ENCODE measurements at places on chromosomes 11 and 22. TPM values are rescaled to one million over a fixed set of nuclear protein-coding genes. Genes with fewer than 3 reads are reported as not detected.
A peak's percentile ranks its signal among the peaks of the same experiment; 100 is the strongest.

GRCh38 chr11:64581057-64581523 is 9.9 kb upstream of the SLC22A12 start:
- no peak for DNase-seq

DNA sequence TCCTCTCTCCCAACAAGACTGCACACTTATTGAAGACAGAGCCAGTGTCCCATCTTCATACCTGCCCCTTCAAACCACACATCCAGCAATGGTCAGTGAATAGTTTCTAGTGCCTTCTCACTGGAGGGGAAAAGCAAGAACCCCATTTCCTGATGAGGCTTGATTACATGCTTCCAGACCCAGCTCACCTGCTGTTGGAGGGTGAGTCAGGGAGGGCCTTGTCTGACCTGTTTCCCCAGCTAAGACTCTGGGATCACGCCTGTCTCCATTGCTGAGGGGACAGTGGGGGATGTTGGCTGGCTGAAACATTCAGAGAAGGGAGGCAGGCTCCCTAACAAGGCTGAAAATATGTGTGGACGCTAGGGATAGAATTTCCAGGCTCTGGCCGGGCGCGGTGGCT is 27.5 kb upstream of the ZDHHC13 start:
- DNase-seq = peak; percentile 95

DNA sequence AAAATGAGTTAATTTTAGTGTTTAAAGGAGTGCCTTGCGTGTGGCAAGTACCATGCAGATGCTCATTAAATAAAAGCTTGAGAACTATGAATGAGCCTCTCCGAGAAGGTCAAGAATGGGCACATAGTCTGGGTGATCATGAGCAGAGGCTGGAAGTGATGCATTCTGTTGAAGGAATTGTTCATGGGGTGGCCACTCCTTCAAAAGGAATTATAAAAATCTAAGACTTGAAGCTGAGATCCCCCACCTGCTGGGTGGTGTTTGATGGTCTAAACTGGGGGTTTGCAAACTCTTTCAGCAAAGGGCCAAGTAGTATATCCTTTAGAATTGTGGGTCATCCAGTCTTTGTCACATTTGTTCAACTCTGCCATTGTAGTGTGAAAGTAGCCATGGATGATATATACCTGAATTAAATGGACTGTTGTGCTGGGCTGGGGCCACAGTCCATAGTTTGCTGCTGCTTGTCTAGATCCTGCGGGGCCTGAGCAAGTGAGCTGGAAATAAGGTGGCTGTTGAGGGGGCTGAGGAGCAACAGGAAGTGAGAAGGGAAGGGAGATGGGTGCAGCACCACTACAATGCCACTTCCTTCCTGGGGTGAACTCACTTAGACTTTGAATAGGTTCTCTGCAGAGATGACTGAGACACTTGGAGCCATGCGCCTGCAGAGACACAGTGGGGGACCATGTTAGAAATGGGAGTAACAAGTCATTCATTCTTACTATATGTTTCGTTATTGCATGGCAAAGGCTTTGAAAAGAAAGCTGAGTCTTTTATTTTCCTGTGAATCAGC is 179.0 kb downstream of the SNX19 start:
- DNase-seq = peak; percentile 21

DNA sequence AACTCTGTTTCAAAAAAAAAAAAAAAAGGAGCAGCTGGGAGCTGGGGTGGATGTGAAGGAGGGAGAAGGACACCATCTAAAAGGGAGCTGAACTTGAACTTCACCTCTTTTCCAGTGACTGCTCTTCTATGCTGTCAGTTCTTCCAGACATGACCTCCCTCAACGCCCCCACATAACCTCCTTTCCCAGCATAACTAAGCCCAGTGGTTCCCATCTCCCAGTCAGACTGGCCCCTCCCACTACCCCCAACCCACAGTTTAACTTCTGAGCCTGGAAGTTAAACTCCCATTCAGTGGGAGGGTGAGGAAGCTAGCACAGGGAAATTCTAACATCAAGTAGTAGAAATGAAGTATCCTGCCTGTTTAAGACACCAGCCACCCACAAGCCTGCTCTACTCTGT is 1.8 kb downstream of the ARHGAP1 start:
- DNase-seq = no peak

GRCh38 chr11:102929166-102929565 is 26.4 kb downstream of the MMP13 start:
- DNase-seq = no peak

- no peak for DNase-seq
Measured at GRCh38 chr11:27139742-27140367, 99.2 kb downstream of the BBOX1 start.

GRCh38 chr22:41240377-41241132 is at the start of gene CHADL:
CHADL (minus strand) TSS chr22:41240931; CDS start chr22:41240881, 50 bp downstream.
- DNase-seq = no peak

Gene FAM76B
- 23.8 TPM for total RNA-seq

DNA sequence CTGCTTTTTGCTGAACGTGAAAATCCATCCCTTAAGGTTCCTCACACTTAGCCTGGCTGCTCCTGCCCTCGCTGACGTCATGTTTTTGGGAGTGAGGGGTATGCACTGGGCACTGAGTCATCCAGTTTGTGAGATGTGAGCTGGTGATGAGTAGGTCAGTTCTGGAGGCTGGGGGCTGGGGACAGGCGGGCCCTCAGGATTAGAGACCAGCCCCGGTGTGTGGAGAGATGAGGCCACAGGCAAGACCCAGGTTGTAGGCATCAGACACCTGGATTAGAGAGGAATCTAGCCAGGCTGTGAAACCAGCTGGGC is 9.2 kb downstream of the KCNC1 start:
- no peak for DNase-seq

DNA sequence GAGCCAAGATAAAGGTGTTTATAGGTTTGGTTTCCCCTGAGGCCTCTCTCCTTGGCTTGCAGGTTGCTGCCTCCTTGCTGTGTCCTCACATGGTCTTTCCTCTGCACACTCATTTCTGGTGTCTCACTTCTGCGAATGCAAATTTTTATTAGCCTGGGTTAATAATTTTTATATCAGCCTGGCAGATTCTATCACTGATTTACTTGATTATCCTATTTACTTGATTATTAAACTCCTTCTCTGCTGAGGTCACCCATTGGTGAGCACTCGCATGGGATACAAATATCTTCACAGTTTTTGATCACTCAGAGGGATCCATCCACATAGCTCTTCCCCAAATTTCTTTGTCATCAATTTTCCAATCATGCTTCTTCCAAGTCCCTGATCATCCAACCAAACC is 90.9 kb upstream of the IGLL5 start:
- DNase-seq = no peak

DNA sequence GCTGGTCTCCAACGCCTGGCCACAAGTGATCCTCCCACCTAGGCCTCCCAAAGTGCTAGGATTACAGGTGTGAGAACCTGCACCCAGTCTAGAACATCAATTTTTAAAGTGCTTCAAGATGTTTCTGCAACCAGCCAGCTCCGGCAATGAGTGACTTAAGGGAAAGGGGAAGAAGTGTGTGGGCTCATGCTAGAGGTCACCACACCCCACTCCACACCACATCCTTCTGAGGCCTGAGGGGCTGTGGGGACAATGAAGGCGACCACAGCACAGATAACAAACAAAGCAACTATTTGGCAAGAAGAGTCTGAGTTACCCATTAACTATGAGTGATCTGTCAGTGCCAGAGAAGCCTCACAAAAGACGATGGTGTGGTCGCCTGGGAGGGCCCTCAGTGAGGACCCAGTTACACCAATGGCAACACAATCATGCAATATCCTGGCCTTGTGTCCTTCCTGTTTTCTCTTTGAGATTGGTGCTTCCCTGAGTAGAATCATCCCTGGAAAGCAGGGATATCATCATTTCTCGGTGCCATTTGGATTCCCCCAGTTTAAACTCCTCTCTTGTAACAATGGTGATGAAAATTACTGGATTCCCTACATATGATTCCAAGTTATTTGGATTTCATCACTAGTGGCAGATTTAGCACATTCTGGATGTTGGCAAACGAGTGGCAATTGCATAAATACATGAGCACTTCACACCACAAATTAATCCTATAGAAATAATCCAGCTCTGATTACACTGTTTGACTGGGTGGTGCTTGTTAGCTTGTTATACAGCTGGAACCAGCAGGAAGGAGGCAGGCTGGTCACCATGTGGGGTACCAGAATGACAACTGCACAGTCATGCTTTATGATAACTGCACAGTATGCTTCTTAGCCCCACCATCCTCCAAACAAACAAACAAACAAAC is 18.4 kb downstream of the ABTB2 start:
- DNase-seq = no peak

Gene ASCL3
- total RNA-seq = not detected

Gene SMIM35
- total RNA-seq = not detected

GRCh38 chr11:19557185-19557584 is 155.5 kb upstream of the NAV2 start:
- no peak for DNase-seq

- no peak for DNase-seq
Measured at GRCh38 chr22:28333088-28333487, 346.6 kb downstream of the TTC28 start.

- peak; percentile 76 for DNase-seq
Measured at GRCh38 chr11:64252003-64252872, 908 bp downstream of the PLCB3 start.

Gene GRAP2
- not detected for total RNA-seq

Gene TRIM49
- not detected for total RNA-seq

DNA sequence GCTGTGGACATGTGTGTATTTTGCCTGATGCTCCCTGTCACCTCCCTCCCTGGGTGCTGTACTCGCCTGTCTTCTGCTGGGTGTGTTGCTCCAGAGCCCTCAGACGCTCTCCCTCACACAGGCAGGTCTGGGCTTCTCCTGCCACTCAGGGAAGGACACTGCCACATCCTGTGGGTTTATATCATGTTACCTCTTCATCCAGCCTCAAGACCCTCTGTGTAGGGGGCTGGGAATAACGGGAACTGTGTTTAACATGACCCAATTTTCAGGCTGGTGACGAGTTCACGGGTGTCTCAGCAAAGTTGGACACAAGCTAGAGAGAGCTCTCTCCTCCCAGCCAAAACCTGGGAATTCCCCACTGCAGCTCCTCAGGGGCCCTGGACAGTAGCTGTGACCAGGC is 24.6 kb downstream of the MYBPC3 start:
- DNase-seq = no peak

- DNase-seq = no peak
Measured at GRCh38 chr11:130442737-130443136, 5.7 kb upstream of the ADAMTS15 start.

DNA sequence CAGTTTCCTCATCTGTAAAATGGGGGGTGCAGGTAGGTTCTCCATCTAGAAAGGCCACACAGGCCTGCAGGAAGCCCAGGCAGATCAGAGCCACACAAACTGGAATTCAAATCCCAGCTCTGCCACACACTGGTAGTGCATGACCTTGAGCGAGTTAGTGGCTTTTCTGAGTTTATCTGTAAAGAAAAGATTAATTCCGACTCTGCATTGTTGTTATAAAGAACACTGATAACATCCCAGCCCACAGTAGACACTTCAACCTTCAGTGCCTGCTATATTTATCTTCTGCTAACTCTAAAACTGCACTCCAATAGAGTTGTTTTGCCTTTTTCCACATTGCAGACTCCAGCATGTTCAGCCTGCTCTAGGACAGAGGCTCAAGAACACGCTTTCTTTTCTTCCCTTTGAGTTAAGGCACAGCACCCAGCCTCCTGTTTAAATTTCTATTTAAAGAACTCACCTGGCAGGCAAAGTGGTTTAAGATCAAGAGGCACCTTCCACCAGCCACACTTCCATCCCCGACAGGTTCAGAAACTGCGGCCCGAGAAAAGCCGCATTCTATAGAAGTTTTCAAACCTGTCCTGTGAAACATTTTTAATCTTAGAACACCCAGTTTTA is 133.9 kb downstream of the PLEKHA7 start:
- DNase-seq = no peak

Gene LUZP2
- 0.15 TPM for total RNA-seq

DNA sequence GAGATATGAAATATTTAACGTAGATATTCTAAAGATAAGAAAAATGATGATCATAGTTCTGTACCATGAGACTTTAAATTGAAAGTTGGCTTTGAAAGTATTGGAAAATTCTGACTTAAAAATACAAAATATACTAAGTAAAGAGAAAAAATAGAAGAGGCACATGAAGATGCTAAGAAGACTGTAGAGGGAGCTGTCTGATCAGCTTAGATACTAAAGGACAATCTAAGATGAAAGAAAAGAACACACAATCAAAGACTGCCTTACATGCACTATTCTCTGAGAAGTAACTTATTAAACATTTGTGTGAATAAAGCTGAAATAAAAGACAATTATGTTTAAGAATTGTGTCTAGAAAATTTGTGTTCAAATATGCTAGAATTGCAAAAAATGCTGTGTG is 55.1 kb downstream of the RBMXL2 start:
- no peak for DNase-seq

Gene MUC5AC
- total RNA-seq = 0.09 TPM

GRCh38 chr11:131533998-131534397 is 163.6 kb downstream of the NTM start:
- DNase-seq = no peak

Gene CFAP300
- total RNA-seq = 1.9 TPM

- DNase-seq = no peak
Measured at GRCh38 chr11:35289821-35290220, 129.5 kb downstream of the SLC1A2 start.

DNA sequence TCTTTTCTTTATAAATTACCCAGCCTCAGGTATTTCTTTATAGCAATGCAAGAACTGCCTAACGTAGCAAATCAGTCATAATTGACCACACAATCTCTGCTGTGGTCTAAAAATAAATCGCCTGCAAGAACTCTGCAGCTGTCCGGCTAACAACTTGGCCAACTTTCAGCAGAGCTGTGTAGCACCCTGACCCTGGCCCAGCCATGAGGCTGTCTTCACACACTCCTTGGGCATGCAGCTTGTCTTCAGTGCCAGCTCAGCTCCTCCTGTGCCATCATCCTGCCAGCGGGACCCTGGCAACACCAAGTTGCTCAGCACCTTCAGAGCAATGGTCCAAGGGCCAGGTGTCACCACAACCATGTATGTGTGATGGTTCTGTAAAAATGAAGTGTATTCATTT is 355.6 kb downstream of the OPCML start:
- no peak for DNase-seq

Gene RIC3
- total RNA-seq = not detected

Gene TRIM48
- total RNA-seq = not detected

DNA sequence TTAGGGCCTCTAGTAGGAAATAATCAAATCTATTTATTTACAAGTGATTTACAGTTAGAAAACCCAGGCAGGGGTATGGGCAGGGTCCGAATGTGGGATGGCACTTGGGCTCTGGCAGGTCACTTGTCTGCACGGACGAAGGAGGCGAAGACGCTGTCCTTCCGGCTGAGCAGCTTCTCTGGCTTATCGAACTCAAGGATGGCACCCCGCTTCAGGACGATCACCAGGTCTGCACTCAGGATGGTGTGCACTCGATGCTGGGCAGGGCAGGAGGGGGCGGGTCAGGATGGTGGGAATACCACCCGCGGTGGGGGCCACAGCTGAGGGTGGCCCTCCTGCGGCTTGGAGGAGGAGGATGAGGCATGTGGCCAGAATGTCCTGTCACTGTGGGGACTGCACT is 4.4 kb upstream of the KCNJ11 start:
- no peak for DNase-seq

- no peak for DNase-seq
Measured at GRCh38 chr11:116576526-116576925, 196.3 kb downstream of the BUD13 start.

Gene FOSL1
- total RNA-seq = 69.9 TPM
